ENCODE measurements at places on chromosomes 16 and 17.

- peak; percentile 23 for DNase-seq
Measured at GRCh38 chr17:13735444-13735843, 133.7 kb upstream of the HS3ST3A1 start.

GRCh38 chr17:9987779-9988585, 82.9 kb upstream of the RCVRN start:
- peak; percentile 60 for DNase-seq

- DNase-seq: no peak
Measured at GRCh38 chr17:32516940-32517701, 30.3 kb downstream of the CDK5R1 start.

- peak; percentile 55 for DNase-seq
Measured at GRCh38 chr16:66905633-66906539, 12.8 kb downstream of the CDH16 start.

DNA sequence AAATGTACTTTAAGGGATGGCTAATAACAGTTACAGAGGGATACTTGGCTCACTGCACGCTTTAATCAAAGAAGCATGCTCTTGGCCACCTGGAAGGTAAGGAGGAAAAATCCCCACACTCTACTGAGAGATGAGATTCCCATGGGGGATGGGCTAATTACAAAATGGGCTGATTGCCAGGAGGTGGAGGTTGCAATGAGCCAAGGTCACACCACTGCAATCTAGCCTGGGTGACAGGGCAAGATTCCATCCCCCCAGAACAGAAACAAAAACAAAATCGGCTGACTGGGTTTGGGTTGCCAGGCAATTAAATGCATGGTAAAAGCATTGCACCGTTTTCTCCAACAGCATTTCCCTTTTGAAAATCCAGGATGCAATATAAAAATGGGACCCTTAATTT, 18.0 kb downstream of the N4BP1 start:
- DNase-seq: no peak

- no peak for DNase-seq
Measured at GRCh38 chr17:38912221-38912813, 13.1 kb upstream of the LASP1NB start.

GRCh38 chr17:66272811-66273585, 29.4 kb upstream of the PRKCA start:
- DNase-seq: no peak

GRCh38 chr16:11990702-11991390, 14.3 kb downstream of the SNX29 start:
- DNase-seq: no peak

DNA sequence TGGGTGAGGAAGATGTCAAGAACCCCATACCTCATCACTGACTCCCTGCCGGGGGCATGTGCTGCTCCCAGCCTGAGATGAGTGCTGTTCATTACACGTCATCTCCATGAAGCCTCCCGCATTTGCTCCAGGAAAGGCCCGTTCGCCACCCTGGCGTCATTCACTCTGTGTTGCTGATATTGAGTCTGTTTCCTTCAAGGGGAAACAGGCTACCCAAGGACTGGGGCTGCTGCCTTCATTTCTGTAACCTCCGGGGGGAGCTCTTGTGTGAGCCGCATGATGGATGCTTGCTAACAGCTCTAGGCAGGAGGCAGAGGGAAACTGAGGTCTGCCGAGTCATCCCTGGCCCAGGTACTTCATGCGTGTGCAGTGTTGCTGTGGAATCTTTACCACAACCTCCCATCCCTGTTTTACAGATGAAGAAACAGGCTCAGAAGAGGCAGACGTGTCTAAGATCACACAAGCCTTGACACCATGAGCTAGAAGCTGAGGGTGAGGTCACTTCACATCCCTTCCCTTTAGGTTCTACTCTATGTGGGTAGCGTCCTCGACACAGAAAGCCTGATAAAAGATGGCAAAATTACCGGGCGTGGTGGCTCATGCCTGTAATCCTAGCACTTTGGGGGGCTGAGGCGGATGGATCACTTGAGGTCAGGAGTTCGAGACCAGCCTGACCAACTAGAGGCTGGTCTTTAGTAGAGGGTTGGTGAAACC, 3.5 kb upstream of the ARMC5 start:
- DNase-seq: peak; percentile 54

DNA sequence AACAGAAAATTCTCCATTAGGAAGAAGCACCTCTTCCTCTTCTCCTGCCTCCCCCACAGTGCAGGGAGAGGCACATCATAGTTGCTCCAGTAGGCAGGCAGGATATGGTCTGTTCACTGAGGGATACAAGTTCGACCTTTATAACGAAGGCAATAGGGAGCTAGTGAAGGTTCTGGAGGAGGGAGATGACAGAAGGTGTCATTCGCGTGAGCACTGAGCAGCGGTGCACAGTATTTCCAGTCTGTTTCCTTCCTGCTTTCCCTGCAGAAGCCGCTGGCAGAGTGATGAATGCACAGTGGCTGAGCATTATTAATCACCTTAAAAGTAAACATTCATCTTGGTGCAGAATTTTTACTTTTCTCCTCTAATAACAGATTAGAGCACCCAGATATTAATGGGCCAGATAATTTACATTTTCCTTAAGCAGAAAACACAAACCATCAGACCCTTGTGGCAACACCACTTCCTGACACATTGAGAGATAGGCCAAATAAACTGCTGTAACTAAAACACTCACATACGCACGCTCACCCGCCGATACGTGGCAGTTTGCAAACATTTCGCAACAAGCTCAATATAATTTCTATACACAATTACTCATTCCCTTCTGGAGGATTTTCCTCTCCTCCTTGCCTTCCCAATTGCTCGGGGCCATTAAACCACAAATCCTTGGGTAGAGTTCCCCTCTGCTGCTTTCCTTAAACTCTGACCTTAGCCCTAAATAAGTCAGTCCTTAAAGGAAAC, 69.5 kb downstream of the AIPL1 start:
- DNase-seq: no peak

DNA sequence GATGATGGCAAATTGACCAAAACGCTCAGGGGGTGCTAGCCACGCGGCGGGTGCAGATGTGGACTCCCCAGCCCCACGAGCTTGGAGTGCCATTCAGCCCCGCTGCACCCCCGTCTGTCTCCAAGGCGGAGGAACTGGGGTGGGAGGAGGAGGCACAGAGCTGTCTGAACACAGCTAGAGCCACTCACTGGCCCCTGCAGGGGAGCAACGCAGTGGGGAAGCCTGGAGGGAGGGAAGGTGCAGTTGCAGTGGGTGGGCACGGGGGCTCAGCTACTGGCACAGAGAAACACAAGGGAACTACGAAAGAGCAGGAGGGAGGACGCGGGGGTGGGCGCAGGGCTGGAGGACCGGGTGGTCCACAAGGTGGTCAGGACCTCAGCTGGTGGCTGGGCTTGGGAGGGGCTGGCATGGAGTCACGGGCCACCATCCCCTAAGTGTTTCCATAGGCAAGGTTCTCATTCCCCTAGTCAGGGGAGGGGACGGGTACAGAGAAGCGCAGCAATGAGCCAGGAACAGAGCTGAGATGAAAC, 46.3 kb upstream of the CDR2 start:
- DNase-seq: no peak

DNA sequence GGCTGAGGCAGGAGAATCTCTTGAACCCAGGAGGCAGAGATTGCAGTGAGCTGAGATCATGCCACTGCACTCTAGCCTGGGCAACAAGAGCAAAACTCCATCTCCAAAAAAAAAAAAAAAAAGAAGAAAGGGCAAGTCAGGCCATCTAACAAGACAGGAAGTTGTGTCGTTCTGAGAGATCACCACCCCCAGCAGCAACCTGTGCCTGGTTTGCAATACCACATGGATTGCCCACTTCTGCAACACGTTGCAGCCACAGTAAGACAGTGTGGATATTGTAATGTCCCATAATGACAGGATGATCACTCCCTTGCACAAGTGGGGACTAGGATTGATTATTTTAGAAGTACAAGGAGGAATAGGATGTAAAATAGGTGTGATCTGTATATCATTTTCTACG, 3.4 kb upstream of the KRTAP2-4 start:
- DNase-seq: no peak

DNA sequence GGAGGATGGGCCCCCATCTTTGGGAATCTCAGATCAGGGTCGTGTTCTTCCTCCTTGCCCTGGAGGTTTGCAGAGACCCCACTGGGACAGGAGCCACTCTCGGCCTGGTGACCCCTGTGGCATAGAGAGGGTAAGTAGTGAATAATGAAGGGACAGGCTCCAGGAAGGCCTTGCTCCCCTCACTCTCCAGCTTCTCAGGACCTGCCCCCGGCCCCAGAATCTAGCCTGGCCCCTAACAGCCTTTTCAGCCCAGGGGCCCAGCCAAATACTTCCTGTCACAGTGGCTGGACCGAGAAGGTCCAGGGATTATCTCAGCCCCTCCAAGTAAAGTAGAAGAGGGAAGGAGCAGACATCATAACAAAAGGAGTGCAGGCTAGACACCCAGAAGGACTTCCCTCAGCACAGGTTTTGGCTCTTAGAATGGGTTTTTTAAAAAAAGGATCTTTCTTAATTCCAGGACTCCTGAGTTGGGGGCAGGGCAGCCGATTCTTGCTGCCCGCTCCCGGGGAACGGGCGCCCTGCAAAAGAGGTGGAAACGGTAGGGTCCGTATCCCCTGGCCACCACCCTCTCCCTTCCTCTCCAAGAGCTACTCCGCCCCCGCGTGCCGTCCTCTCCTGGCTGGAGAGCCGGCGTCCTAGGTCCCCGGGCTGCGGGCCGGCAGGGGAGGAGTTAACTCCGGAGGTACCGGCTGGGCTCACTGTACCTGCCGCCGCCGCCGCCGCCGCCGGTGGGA, 559 bp upstream of the NXPH3 start:
- no peak for DNase-seq

DNA sequence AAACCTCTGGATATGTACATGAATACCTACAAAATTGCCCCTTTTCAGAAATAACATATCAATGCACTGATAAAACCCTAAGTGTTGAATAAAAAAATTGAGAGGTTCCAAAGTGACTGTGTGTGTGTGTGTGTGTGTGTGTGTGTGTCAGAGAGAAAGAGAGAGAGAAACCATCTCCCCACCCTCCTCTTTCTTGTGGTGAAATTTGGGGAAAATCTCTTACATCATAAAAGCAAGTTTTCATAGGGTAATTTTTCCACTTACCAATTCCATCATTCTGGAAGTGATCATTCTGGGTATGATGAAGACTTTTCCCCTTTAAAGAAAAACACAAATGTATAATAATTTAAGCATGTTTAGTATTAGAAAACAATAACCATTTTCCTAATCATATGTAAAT, 79.3 kb downstream of the CACNG1 start:
- DNase-seq: no peak

- no peak for DNase-seq
Measured at GRCh38 chr17:73542323-73542722, 101.9 kb downstream of the SDK2 start.

- no peak for DNase-seq
Measured at GRCh38 chr17:57442914-57443571, 186.7 kb downstream of the MSI2 start.

DNA sequence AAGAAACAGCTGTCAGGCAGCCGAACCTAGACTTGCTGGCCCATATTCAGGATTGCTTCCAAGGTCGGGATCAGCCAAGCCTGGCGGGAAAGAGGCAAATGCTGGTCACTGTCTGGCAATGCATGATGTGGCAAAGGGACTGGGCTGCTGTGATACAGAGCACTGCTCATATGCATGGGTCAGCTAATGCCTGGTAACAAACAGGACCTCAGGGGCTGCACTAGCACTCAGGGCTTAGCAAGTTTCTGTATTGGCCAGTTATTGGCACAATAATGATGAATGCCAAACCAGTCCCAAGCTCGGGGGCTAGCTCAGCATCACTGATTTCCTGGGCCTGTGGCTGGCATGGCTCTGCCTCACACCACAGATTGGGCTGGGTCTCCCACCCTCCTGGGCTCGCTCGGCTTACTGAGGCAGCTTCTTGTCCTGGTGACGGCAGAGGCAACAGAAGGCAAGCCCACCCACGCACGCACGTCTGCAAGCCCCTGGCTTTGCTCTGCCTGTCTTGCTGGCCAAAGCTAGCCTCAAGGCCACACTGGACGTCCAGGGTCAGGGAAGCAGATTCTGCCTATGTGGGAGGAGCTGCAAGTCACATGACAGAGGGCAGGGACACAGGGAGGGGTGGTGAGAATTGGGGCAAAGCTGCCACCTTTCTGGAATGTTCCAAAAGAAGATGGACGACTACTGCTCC, 21.4 kb upstream of the RPTOR start:
- DNase-seq: no peak

GRCh38 chr17:49949634-49950033, 19.4 kb upstream of the DLX4 start:
- DNase-seq: no peak

GRCh38 chr16:87054154-87054553, 263.0 kb downstream of the C16orf95 start:
- no peak for DNase-seq

DNA sequence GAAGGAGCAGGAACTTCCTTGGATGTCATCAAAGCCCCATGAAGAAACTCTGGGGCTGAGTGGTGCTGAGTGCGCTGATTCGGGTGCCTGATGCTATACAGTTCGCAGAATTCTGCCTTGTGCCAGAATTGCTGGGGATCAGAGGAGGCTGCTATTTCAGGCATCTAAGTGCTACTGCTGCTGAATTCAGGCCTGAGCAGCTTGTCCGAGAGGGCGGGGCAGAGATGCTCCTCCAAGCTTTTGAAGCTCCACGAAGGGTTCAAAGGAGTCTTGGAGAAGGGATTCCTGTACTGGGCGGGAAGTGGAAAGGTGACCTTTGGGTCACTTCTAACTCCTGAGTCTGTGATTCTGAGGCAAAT, 227.8 kb downstream of the CCDC182 start:
- no peak for DNase-seq

DNA sequence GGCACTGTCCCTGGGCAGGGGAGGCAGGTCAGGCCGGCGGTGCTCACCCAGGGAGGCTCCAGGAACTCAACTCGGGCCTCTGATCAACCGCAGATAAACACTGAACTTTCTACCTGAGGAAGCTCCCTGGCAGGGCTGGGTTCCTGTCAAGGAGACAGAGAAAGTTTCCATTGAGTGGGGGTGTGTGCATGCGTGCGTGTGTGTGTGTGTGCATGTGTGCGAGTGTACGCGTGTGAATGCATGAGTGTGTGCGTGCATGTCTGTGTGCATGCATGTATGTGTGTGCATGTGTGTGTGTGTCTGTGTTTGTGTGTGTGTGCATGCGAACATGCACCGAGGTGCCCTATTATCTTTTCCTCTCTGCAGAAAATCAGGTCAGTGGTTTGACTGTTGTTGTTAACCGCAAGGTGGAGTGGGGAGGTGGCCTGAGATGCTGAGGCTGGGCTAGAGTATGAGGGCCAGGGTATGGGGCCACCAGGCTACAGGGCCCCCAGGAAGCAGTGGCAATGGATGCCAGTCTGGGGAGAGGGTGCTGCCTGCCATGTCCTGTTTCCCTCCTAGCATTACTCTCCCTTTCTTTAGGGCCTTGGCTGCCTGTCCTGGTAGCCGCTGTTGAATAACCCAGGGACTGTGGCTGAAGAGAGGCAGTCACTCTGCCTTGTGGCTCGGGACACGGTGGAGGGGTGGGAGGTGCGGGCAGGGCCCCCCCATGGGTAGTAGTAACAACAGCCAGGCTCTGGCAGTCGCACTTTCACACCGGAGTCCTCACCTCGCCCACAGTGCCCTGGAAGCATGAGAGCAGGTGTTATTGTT, 24.0 kb downstream of the CCR7 start:
- DNase-seq: no peak

Measured in WTC11 (cell line).